Effector memory CD4-positive, alpha-beta T cell (primary cell): ENCODE measurements at places on chromosomes 6 and 20.

GRCh38 chr6:126761854-126762253, 356.6 kb upstream of the RSPO3 start:
- no peaks in the 10 kb centered on the region for H3K4me1 ChIP-seq
- no peaks in the 10 kb centered on the region for H3K27me3 ChIP-seq
- H3K36me3 ChIP-seq, result no peaks in the 10 kb centered on the region
- DNase-seq, result no peak

DNA sequence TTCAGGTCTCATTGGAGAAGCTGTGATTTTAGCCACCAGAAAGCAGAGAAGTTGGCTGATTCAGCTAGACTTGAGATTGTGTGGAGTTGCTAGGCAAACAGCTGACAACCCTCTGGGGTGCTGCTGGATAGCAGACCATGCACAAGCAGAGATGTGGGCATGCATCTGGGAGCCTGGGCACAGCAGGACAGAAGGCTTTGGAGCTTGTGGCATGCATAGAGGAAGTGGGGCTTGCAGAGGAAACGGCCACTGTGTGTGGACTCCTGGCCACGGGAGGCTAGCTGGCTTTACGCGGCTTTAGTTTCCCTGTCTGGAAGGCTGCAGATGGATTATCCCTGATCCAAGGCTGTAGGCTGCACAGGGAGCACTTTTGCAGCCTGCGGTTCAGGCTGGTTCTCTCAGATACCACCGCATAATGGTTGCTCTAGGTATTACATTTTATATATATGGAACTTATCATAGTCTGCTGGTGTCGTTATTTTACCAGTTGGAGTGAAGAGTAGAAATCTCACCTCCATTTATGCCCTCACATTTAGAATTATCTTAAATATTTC, 10.4 kb downstream of the ZNF831 start:
- H3K4me1 ChIP-seq, result peaks cover 37% of the 10 kb centered on the region
- no peak overlapping the region for H3K27ac ChIP-seq
- no peak overlapping the region for H3K4me3 ChIP-seq

DNA sequence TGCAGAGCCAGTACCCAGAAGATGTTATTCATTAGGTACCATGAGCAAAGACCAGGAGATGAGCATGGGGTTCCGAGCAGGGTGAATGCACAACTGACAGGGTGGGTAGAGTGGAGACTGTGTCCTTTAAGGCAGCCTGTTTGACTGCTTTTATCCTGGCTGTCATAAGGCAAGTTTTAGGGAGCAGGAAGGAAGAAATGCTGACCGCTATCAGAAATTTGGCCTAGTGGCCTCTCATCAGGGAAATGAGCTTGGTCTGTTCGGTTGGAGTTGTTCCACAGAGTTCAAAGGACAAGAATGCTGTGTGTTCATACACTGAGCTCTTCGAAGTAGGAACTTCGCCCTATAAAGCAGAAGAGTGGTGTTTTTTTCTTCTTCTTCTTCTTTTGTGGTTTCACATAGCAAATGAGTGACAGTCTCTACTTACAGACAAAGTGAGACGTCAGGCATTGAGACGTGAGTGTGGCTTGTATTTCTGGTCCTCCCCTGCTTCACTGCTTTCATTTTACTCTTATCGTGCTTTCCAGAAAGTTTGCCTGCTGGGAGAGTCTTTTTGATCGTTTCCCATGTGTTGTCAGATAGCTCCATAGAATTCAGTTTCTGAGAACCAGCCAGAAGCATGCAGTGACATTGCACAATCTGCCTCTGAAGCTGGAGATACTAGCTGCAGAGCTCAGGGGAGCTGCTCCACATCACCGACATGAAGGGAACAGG, at the start of gene CASS4:
TSS of gene CASS4 (plus strand) at position 502 of the 714 bp plus-strand sequence. CDS start at position 701, 199 bp downstream.
- peaks cover 34% of the 10 kb centered on the region for H3K4me1 ChIP-seq
- no peak for DNase-seq
- H3K36me3 ChIP-seq, result peaks cover 11% of the 10 kb centered on the region
- peak within 1 kb of the TSS; percentile 81 for H3K27ac ChIP-seq
- H3K27me3 ChIP-seq, result no peaks in the 10 kb centered on the region

DNA sequence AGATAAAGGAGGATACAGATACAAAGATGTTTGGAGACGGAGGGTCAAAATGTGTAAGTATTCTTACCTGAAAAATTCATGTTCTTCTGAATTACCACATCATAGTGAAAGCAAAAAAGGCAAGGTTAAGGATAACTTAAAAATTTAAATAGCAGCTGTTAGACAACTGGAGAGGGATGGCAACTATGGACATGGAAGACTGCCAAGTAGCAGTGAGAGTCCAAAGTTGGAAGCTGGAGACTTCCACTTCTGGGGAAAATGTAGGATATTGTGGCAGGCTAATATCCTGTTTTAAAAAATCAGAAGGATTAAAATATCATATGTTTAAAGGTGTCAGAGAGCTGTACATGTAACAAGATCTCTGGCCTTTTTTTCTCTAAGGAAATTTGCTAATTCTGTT, 29.8 kb downstream of the SYCP2 start:
- H3K27me3 ChIP-seq, result no peaks in the 10 kb centered on the region
- H3K36me3 ChIP-seq, result no peaks in the 10 kb centered on the region
- no peaks in the 10 kb centered on the region for H3K4me1 ChIP-seq
- H3K27ac ChIP-seq, result no peak overlapping the region

- no peaks in the 10 kb centered on the region for H3K4me1 ChIP-seq
- no peak overlapping the region for H3K4me3 ChIP-seq
- H3K27ac ChIP-seq, result no peak overlapping the region
- no peak for DNase-seq
- no peaks in the 10 kb centered on the region for H3K36me3 ChIP-seq
These were observed 245.8 kb downstream of the TTLL2 start for GRCh38 chr6:167570460-167571400.

- H3K4me1 ChIP-seq, result no peaks in the 10 kb centered on the region
- no peak overlapping the region for H3K27ac ChIP-seq
- H3K4me3 ChIP-seq, result no peak overlapping the region
- DNase-seq, result no peak
These were observed 114.5 kb upstream of the TMEM170B start for GRCh38 chr6:11423072-11423471.

GRCh38 chr6:161696801-161697200, 422.9 kb upstream of the AGPAT4 start:
- H3K36me3 ChIP-seq, result no peaks in the 10 kb centered on the region
- no peaks in the 10 kb centered on the region for H3K4me1 ChIP-seq
- DNase-seq, result no peak
- no peak overlapping the region for H3K4me3 ChIP-seq
- H3K27me3 ChIP-seq, result no peaks in the 10 kb centered on the region

GRCh38 chr6:29631860-29632731, 887 bp downstream of the GABBR1 start:
- peaks cover 34% of the 10 kb centered on the region for H3K4me1 ChIP-seq
- H3K27ac ChIP-seq, result peak overlapping the region; percentile 75
- peak overlapping the region; percentile 91 for H3K4me3 ChIP-seq
